ENCODE measurements at places on chromosomes 7 and 10. TPM values are rescaled to one million over a fixed set of nuclear protein-coding genes. Genes with fewer than 3 reads are reported as not detected.

- no peak for DNase-seq
Observed at GRCh38 chr7:129405527-129405926, 28.7 kb upstream of the STRIP2 start.

Gene CCL24
- 0.69 TPM for polyA plus RNA-seq

Gene SEC61G
- 174 TPM for polyA plus RNA-seq

DNA sequence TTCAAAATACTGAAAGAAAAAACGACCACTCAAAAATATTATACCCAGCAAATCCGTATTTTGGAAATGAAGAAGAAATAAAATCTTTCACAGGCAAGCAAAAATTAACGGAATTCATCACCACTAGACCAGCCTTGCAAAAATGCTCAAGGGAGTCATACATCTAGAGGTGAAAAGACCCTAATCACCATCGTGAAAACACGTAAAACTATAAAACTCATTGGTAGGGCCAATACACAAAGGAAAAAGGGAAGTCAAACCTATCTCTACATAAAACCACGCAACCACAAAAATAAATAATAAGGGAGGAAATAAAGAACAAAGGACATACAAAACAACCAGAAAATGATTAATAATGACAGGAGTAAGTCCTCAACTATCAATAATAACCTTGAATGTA, 6.6 kb upstream of the AKR1B1 start:
- DNase-seq: no peak

Data from muscle of leg (tissue), 16 donors.